ENCODE measurements at places on chromosomes 7 and 10.

GRCh38 chr10:104303594-104304355 is 34.5 kb downstream of the ITPRIP start:
- DNase-seq, result no peak

GRCh38 chr7:157544226-157544625 is 207.4 kb downstream of the DNAJB6 start:
- no peak for DNase-seq

DNA sequence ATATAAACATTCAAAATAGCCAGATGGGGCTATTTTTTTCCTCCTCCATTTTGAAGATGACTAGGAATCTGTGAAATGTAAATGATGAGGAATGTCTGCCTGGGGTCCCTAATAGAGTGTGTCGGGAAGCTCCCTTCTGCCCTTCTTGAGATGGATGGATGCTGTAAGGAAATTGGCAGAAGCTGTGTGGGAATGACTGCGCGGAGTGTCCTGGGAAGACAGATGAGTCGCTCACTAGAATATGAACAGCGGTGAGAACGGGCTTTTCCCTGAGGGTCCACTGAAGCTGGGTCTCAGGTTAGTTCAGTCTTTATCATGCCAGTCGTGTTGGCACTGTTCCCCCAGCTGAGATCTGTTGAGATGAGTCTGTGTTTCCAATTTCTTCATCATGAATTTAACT is 75.1 kb upstream of the PLPP4 start:
- no peak for DNase-seq

- no peak for DNase-seq
These were observed 55.9 kb upstream of the AHR start for GRCh38 chr7:17242504-17242903.

- no peak for DNase-seq
These were observed 217.9 kb downstream of the SFMBT2 start for GRCh38 chr10:7192831-7193361.

GRCh38 chr7:120547605-120548004 is 274.6 kb downstream of the KCND2 start:
- DNase-seq, result no peak

DNA sequence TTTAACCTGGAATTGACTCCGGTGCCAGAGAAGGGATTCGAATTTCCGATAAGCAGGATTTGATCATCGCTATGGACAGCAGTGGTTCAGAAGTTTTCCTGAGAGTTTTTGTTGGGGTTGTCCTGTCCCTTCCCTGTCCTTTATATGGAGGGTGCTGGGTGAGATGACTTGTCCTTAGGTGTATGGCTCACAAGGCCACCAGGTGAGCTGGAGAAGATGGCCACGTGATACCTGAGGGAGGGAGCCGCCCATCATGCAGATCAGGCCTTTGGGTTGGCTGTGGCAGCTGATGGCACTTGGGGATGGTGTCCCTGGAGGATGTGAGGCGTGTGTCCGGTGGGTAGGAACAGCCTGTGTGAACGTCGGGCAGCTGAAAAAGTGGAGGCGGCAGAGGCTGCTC is 187.7 kb downstream of the PTPN20 start:
- no peak for DNase-seq

GRCh38 chr7:116166156-116166555 is 44.2 kb upstream of the TES start:
- DNase-seq, result no peak

- no peak for DNase-seq
These were observed 10.5 kb upstream of the COMMD3 start for GRCh38 chr10:22305721-22306120.

DNA sequence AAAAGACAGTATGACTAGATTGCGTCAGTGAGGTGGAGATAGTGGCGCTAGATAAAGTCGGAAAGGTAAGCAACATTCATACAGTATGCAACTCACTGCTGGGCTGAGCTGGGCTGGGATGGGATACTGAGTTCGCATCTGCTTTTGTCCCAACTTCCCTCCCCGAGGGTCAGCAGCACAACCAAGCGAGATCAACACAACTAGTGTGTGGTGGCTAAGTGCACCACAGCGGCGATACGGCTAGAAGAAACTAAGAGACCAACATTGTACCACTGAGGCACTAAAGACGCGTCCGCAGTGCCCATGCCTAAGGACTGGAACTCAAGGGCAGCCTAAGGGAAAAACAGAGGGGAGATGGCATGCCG is 467 bp downstream of the EXOSC1 start:
- DNase-seq, result no peak

Data from foreskin melanocyte (primary cell).